ENCODE measurements at places on chromosomes 6 and 20.

DNA sequence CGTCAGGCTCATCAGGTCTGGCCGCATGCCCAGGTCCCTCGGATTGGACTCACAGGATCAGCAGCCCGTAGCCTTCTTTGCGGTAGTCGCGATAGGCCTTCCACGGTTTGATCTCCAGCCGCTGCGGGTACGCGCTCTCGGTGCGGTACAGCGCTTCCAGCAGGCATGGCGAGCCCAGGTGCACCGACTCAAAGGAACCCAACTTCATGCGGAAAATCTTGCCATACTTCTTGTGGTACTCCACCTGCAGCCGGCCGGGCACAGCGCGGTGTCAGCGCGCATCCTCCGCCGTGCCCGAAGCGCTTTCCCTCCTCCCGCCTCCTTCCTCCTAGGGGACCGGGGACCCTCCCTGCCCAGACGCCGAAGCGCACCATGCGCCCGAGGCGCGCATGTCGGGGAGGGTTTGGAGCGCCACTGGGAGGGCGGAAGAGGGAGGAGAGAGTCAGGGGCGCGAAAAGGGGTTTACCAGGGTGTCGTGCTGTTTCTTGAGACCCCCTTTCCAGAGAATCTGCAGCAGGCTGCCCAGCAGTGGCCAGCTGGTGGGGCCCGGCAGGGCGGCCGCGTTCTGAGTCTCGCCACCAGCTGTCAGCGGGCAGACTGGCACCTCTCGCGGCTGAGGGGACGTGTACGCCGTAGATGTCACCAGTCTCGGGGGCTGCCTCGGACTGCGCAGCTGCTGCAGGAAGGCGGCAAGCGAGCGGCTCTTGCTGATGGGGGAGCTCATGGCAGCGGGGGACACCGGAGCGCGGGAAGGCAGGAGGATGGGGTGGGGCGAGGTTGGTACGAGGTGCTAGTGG, 732 bp downstream of the CYP24A1 start:
- DNase-seq, result no peak

GRCh38 chr6:112149236-112149635, 61.8 kb downstream of the FAM229B start:
- DNase-seq, result no peak

GRCh38 chr20:51807720-51808250, 5.5 kb upstream of the SALL4 start:
- no peak for DNase-seq

- DNase-seq, result no peak
These were observed 21.9 kb upstream of the IPCEF1 start for GRCh38 chr6:154378518-154378917.

DNA sequence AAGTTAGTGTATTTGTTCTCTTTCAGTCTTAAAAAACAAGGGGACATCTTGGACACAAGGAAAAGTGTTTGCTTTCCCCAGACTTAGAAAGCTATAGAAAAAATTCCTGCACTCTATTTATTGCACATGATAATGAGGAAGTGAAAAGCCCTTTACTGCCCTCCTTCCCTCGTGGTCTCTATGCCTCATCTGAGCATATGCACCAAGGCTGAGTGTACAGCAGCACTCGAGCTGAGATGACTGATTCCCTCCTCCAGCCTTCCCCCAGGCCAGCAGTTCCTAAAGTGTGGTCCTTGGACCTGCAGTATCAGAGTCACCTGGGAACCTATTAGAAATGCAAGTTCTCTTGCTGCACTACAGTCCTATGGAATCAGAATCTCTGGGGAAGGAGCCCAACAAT, 14.3 kb upstream of the LAMP5 start:
- no peak for DNase-seq

DNA sequence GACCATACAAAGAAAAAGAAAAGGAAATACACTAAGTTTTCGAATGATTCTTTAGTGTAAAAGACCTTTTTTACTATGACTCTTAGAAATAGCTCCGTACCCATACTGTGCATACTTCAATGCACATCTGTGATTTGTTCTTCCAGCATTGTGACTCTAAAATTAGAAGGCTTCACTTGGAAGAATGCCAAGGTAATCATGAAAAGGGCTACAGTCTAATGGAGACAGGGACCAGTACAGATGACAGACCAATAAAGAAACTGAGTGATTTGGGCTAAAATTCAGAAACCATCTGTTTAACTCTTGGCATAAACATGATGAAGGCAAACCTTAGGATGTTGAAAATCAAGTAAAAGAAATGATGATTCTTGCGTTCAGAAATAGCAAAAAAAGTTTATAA, 46.3 kb downstream of the CYP39A1 start:
- peak; percentile 14 for DNase-seq

DNA sequence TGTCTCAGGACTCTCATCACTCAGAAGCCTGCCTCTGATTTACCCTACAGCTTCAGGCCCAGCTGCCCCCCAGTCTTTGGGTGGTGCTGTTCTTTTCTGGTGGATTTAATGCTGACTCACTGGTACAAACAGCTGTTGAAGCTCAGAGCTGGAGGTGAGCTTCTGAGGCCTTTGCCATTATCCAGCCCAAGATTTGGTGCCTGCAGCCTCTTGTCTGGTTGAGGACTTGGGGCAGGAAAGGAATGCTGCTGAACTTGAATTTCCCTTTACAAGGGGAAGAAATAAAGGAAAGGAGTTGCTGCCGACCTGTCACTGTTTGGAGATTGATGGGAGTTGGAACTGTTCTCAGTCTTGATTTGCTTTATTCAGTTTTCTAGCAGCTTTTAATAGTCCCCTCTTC, 19.8 kb downstream of the ABCF1 start:
- no peak for DNase-seq

- no peak for DNase-seq
These were observed 2.3 kb downstream of the CPNE5 start for GRCh38 chr6:36837022-36837339.

GRCh38 chr6:85912582-85912981, 269.9 kb upstream of the SYNCRIP start:
- no peak for DNase-seq

DNA sequence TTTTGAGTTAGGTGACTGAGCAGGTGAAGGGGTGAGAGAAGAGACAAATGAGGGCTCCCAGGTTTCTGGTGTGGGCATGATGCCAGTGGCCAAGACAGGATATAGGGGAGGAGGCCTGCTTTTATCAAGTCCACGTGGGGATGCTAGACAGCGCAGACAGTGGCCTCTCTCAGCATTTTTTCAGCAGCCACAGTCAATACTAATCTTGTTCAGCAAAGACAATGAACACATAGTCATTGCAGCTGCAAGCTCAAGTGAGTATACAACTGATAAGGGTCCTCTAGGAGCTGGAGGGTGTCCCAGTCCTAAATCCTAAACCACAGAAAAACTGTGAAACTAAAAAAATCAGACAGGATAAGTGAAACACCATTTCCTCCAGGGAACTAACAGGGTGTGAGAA, 48.6 kb downstream of the UQCC1 start:
- DNase-seq, result peak; percentile 13

- no peak for DNase-seq
These were observed 544.0 kb upstream of the AGPAT4 start for GRCh38 chr6:161817881-161818280.

DNA sequence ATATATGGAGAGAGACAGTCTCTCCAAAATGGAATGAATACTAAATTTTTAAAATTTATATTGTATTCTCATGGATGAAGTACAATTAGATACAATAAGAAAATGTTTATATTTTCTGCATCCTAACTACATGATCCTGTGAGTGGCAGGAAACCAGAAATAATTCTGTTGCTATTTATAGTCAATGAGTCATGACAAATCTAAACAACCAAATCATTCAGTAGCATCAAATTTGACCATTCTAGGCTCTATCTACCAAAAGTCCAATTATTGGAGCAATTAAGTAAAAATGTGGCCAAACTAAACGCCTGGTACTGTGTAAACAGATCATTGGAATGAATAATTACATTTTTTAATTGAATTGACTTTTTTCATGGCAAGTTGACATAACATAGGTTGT, 959.8 kb downstream of the EPHA7 start:
- DNase-seq, result no peak

- no peak for DNase-seq
These were observed 137.4 kb downstream of the IPCEF1 start for GRCh38 chr6:154219250-154219649.

GRCh38 chr20:52654567-52654966, 317.6 kb upstream of the TSHZ2 start:
- no peak for DNase-seq

DNA sequence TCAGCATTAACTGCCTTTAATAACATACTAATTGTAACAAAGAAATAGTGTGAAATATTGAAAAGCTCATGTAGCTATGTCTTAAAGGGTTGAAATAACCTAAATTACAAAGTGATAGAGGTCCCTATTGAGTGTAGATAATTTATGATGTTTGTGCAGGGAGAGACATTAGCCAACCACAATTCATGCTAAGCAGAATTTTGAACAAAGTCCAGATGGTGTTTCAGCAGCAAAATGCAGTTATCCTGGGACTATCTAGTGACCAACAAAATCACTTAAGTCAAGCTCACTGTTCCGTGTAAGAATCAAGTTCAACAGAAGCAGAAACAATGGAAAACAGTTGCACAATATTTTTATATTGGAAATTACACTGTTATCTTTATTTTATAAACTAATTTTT, 218.5 kb downstream of the SIM1 start:
- no peak for DNase-seq

DNA sequence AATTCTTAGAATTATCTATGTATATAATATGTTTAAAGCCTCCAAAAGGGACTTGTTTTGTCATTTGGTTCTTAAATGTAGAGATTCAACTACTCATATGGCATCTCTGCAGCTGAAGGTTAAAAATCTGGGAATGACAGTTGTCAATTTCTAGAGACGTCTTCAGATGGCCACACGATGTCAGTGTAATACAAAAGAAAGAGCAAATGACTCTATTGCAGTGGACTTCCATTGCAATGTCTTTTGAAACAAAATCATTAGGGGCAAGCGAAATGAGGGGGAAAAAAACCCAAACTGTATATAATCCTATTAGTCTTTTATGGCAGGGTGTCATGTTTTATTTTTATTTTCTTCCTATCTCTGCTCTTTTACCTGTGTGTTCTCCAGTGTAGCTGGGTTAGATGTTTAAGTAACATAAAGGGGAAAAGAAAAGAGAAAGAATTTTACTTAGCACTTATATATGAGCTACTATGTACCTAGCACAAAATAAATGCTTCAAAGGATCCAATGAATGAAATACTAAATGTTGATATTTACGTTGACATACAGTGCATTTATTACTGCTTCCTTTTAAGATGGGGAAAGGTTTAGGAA, 26.2 kb downstream of the CCN2 start:
- no peak for DNase-seq

- DNase-seq, result no peak
These were observed 10.2 kb downstream of the DLL1 start for GRCh38 chr6:170280689-170281045.

DNA sequence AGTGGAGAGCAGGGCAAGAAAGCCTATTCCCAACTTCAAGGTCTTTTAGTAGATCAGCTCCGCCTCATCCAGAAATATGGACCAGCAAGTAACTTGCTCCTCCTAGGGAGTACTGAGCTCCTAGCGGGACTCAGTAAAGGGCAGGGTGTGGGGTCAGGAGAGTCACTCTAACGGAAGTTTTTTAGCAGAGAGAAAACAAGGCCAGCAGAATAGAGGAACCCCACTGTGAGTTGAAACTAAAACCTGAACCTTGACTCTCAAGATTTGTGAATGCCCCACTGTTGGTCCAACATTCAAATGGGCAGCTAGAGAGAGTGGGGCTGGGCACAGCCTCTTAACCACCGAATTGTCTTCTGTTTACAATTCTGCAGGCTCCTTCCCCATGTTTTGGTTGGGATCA, 244.8 kb downstream of the FARS2 start:
- DNase-seq, result no peak

GRCh38 chr6:43608310-43608763, 20.7 kb downstream of the GTPBP2 start:
- no peak for DNase-seq

All from frontal cortex (tissue), 4 donors.